ENCODE measurements at places on chromosomes 1 and 21.

DNA sequence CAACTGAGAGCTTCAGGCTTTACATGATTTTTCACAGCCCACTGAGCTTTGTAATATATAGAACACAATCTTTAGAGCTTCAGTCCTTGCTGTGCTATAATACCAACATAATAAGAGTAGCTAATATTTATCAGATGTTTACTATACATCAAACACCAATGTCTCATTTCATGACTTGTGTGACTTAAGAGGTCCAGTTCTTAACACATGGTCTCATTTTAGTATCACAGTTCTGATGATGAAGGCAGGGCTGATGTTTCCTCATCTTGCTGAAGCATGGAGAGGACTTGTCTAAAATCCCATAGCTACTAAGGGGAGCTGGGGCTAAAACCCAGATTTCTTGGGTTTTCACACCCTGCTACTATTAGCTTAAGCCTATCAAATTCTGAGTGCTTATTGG, 5.5 kb downstream of the MTR start:
- no peak for DNase-seq

DNA sequence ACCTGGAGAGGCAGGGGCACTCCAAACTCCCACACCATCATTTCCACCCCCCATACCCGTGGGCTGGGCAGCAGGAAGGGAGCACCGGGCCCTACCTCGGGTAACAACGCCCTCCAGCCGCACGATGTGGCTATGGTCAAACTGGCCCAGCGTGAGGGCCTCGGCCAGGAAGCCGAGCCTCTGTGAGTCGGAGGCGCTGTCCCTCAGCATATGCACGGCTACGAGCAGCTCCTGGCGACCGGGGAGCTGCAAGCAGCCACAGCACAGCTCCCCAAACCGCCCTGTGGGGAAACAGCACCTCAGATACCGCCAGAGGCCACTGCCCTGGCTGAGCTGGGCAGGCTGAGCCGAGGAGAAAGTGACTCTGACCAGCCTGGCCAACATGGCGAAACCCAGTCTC, 29.2 kb downstream of the CDCA8 start:
- no peak for DNase-seq

- peak; percentile 65 for DNase-seq
Measured at GRCh38 chr1:230848235-230848634, 20.1 kb downstream of the C1orf198 start.

DNA sequence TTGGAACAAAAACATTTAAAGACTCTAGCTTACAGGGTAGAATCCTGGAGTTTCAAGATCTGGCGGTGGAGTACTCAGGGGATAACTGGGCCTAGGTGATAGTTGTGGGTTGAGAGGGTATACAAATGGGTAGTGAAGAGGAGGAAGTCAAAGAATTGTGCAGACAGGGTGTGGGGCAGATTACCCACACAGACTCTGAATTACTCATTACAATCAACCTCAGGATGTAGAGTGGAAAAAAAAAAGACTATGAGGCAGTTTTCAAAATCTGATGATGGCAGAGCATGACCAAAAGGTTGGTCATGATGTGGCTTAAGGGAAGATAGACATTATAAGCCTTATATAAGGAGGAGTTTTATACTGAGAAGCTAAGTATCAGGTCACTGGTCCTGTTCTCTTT, 44.1 kb upstream of the GLIS1 start:
- no peak for DNase-seq

GRCh38 chr1:10701145-10701544, 95.3 kb downstream of the CASZ1 start:
- no peak for DNase-seq

DNA sequence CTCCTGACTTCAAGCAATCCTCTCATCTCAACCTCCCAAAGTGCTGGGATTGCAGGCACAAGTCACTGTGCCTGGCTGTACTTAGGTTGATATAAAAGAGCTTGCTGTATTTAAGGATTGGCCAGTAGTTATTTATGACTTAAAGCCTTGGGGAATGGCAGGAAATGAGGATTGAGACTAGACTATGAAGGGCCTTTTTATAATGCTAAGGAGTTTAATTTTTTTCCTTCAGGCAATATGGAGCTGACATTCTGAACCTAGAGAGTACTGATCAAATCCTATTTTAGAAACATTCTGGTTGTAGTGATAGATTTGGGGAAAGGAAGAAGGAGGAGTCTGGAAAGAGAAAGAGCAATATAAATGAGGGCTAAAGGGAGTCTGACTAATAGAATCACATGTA, 44.7 kb downstream of the MSH4 start:
- DNase-seq, result no peak

All from NCI-H2029 (cell line).